ENCODE measurements at places on chromosomes 3 and 15. TPM values are rescaled to one million over a fixed set of nuclear protein-coding genes. Genes with fewer than 3 reads are reported as not detected.

Gene KIF23
- 1.1 TPM for total RNA-seq

Gene PLA1A
- total RNA-seq, result 1.2 TPM

DNA sequence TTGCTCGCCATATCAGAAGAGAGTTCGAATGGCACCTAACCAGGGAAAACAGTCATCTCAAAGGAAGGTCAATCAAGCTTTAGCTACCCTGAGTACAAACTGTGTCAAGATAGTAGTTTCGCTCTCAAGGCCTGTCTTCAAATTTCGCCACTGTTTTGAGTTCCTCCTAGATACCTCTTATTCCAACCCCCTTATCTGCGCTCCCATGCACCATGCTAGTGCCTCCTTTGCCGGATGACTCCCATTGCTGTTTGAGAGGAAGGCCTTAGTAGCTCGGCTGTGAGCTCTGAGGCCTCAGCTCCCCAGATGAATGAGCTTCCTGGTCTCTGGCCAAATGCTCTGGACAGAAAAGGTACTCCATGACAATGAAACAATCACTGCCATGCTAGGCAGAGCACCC is 256.0 kb downstream of the ULK4 start:
- no peak for ATAC-seq

Gene ACAD11
- 27.5 TPM for total RNA-seq

GRCh38 chr3:103227651-103228050 is 792.8 kb downstream of the ZPLD1 start:
- no peak for ATAC-seq

GRCh38 chr3:99808163-99808794 is 9.4 kb upstream of the CMSS1 start:
- ATAC-seq, result peak; percentile 44

DNA sequence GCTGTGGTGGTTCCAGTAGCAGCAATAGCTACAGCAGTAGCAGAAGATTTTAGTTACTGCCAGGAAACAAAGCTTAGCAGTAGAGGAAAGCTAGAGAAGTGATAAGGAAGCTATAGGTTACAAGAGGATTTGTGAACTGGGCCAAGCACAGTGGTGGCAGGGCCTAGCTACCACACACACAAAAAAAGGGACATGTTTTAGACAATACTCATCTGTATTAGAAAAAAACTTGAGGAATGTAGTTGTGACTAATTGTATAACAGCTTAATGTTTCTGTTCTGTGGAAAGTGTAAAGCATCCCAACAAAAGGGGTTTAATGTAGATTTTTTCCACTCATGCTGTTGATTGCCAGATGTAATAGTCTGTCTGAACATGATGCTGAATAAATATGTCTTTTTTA is 29.9 kb upstream of the PFN2 start:
- no peak for ATAC-seq

Gene GPR156
- total RNA-seq, result 0.40 TPM

DNA sequence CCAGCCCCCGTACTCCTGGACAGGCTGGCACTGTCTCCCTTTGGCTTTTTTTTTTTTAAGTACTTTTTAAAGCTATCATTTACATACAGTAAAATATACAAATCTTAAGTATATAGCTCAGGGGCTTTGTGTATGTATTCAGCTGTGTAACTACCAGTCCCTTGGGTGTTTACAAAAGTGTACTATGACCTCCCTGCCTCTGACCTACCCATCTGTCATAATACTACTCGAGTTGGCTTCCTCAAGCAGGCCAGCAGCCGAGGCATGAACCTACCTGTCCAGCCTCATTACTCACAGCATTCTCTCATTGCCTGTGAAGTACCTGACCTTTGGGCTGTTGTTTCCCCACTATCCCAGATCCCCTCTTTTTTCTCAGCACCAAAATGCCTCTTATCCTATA is 33.2 kb downstream of the ABHD2 start:
- no peak for ATAC-seq

DNA sequence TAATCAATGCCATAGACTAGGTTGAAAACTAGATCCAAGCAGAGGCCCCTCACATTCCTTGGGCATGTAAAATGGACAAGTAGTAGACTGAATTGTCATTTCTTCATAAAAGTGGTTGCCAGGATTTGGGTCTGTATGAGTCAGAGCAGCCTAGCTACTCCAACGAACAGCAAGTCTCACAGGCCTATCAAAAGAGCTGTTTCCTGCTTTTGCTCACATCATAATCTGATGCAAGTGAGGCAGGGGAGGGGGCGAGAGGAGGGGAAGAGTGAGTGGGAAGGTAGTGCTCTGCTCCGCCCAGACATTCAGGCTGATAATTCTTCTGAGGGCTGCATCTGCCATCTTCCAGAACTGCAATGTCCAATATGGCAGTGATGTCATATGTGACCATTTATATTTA is 228.9 kb upstream of the PRICKLE2 start:
- ATAC-seq, result no peak

Measured in gastroesophageal sphincter (tissue), 4 donors.